Tibial nerve (tissue), 4 donors: ENCODE measurements at places on chromosomes 7 and 10. TPM values are rescaled to one million over a fixed set of nuclear protein-coding genes. Genes with fewer than 3 reads are reported as not detected.

SUGCT gene
- total RNA-seq = 7.3 TPM

SPDYE1 gene
- not detected for total RNA-seq

CTAGE6 gene
- total RNA-seq = not detected

FOXP2 gene
- total RNA-seq = 11.8 TPM

PRR15 gene
- total RNA-seq = 0.42 TPM

CAMK2B gene
- total RNA-seq = 9.9 TPM

DNA sequence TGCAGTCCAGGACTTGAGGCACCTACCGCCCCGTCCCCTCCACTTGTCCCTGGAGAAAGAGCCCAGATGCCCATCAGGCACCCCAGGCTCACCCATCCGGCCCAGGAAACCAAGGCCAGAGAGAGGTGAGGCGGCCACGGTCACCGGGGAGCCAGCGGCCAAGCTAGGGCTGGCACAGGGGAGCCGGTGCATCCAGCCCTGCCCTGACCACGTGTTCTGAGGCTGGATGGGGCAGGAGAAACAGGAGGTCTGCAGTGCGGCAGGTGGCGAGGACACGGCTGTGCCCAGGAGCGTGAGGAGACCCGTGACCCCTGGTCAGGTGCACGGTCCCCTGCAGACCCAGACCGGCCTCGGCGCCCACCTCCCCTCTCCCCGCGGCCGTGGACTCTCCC lies 27.6 kb downstream of the UNCX start:
- no peak for DNase-seq

DNA sequence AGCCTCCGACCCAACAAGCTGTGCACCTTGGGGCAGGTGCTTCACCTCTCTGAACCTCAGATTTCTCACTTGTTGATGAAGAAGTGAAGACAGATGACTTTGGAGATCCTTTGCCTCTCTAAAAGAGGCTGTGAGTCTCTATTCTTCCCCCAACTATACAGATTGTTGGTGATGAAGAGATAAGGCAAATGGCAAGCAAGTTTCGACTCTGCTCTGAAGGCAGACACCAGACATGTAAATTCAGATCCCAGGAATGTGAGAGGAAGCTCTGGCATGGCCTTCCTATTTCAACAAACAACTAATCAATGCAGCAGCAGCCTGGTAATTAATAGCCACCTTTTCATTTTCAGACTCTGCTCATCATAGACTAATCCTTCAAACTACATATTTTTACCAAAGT lies 74.2 kb upstream of the EGR2 start:
- no peak for DNase-seq

DNA sequence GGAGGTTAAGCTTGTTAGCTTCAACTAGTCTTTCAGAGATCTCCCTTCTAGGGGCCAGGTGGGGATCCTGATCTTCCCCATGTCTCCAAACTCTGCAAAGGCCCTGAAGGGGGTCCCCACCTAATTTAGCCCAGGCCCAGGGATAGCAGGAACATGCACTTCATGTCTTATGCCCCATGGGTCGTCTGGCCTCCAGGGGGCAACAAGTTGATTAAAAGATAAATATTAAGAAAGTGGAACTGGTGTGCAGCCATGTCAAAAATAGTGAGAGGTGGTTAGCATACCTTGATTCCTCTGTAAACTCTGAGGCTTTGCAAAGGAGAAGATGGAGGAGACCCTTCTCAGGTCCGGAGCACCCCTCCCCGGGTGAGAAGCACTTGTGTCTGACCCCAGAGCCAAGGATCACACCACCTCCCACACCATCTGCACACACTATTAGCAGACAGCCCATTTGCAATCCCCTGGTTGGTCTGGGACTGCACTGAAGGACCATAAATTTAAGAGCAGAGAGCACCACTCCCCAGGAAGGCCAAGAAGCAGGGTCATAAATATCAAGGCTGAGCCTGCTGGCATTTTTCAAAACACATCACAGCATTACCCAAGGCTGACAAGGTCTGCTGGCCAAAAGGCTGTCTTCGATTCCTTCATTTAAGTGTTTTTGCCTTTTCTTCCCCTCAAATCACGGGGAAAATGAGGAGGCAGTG lies 44.2 kb upstream of the LRRC18 start:
- no peak for DNase-seq

- DNase-seq = no peak
These were observed 34.3 kb downstream of the FAM204A start for GRCh38 chr10:118307859-118308258.

- DNase-seq = no peak
These were observed 17.2 kb upstream of the MNX1 start for GRCh38 chr7:157027568-157028198.

DNA sequence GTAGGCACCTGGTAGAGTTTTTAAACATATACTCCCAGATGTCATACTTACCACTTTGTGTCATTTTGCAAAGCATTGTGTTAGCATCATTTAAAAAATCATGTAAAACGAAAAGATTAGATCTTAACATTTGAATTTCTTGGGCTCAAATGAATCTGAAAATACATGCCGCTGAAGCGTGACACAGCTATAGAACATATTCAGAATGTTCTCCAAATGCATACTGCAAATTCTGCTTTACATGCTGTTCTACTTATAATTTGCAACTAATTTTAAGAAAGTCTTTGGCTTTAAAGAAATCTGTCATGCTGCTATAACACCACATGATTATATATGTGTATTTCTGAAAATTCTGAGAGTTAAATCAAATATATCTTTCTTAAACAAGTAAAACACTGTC lies 109.2 kb upstream of the CAV2 start:
- no peak for DNase-seq

- no peak for DNase-seq
These were observed 1216.5 kb upstream of the AUTS2 start for GRCh38 chr7:68381731-68382130.

- DNase-seq = no peak
These were observed 86.0 kb downstream of the SLC37A3 start for GRCh38 chr7:140312141-140312846.

- no peak for DNase-seq
These were observed 78.8 kb upstream of the LRRN3 start for GRCh38 chr7:111012149-111012548.

GRCh38 chr7:35584990-35585389 lies 109.9 kb downstream of the HERPUD2 start:
- no peak for DNase-seq

DNA sequence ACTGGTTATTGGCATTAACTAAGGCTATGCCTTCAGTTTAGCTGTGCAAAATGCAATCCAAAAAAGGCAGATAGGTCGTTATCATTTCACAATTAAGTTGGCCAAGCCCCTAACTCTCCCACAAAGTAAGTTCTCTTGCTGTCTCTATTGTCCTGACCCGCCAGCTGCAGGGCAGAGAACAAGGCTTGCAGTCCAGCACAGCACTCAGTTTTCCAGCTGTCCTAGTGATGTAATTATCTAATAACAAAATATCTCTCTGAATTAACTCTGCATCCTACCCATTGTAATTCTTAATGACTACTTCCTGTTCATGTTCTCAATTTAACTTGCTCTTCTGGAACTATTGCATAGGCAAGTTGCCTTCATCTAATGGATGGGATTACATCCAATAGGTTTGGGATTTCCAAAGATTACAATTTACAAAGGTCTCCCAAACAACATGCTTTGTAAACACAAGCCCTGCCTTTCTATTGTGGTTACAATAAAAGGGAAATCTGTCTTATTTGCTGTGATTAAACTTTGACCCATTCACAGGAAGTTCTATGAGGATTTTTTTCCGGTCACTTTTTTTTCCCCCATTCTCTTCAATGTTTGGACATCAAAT lies 55.2 kb downstream of the CDK6 start:
- DNase-seq = no peak

DNA sequence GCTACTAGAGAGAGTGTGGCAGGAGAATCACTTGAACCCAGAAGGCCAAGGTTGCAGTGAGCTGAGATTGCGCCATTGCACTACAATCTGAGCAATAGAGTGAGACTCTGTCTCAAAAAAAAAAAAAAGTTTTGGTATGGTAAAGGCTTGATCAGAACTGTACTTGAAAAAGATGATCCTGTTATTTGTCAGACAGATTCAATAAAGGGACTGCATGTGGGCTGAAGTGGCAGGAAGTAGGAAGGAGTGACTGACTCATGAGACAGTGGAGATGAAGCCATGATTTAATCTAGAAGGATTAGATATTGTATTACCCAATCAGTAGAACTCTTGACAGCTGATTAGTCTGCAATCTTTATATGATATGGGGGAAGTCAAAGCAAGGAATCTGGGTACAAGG lies 2.7 kb upstream of the TMEM254 start:
- no peak for DNase-seq

- DNase-seq = no peak
These were observed 120.3 kb upstream of the TMEM106B start for GRCh38 chr7:12090757-12091221.

GRCh38 chr10:119755446-119755845 lies 29.6 kb downstream of the INPP5F start:
- DNase-seq = no peak

- no peak for DNase-seq
These were observed 84.7 kb downstream of the DLG5 start for GRCh38 chr10:77841711-77842375.
